ENCODE measurements at places on chromosomes 12 and 14.

DNA sequence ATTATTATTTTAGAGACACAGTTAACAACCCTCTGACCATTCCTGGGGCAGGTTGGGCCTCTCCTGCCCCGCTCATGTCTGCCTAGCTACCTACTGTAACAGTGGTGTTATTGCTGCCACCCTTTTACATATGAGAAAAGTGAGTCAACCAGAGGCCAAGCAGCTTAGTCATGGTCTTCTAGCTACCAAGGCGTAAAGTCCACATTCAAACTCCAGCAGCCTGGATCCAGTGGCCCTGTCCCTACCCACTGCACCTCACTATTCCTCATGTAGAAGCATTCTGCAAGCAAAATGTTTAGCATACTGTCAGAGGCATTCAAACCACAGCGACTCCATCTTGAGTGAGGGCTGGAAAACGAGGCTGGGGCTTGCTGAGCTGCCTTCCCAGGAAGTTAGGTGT, 95.8 kb downstream of the SLC15A4 start:
- DNase-seq = no peak

DNA sequence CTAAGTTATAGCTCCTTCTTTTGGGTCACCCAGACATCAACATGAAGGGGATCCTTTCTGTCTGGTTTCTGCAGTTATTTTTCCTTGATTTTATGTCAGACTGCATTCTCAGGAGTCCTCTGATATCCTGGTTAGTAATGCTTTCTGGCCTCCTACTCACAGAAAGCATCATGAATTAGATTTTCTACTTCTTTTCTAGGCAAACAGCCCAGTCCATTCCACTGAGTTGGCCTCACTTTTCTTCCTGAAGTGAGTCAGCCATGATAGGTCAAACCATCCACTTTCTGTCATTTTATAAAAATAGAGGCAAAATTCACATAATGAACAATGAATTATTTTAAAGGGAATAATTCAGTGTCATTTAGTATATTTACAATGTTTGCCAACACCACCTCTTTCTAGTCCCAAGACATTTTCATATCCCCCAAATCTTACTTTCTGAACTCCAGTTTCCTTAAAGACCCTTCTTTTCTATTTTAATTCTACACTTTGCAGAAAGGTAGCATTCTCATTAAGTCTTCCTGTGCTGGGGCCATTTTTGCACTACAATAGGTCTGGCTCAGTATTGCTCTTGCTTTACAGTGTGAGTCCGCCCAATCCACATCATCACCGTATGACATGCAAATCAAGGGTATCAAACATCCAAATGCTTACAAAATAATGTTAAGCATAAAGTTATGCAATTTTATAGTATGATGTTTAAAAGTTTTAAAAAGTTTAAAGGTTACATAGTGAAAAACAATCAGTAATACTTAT, 95.1 kb downstream of the UNC79 start:
- no peak for DNase-seq

GRCh38 chr14:64708148-64709004, 4.2 kb downstream of the PLEKHG3 start:
- DNase-seq = no peak

DNA sequence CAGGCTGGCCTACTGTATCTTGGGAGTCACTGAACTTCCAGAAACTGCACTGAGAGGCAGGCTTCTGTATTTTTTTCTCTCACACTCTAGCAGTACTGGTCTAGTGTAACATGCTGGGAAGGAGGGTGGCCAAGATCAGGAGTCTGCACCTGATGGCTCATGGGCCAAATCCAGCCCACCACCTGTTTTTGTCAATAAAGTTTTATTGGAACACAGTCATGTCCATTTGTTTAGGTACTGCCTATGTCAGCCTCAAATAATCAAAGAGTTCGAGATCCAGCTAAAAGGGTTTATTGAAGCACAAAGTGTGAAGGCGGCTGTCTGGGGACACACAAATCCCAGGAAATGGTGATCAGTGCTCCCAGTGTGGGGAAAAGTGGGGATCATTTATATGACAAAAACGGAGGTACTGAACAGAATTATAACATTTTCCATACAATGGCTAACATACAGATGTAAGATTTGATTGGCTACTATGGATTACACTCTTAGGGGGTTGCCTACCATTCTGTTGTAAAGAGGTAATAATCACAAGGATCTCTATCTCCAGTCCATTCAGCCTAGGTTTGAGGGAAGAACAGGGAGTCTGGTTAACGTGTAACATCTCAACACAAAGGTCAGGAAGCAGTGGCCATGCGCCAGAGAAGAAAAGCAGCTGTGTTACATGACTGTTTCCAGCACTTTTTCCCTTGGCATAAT, 12.9 kb downstream of the USP30 start:
- DNase-seq = no peak

DNA sequence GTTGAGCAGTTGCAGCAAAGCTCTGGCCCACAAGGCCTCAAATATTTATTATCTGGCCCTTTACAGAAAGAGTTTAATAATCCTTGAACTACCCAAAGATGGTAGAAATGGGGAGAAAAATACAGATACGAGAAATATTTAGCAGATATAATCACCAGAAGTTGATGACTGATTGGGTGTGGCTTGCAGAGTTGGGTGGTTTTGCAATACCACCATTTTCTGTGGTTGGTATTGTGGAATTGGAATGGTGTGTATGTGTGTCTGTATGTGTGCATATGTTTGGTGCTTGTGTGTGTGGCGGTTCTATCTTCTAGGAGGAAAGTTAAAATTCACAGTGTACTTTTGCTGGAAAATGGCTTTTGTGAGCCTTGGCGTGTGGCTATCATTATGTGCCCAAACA, 85.4 kb upstream of the MANSC4 start:
- no peak for DNase-seq
